ENCODE measurements at places on chromosomes 1 and 21. TPM values are rescaled to one million over a fixed set of nuclear protein-coding genes. Genes with fewer than 3 reads are reported as not detected.

DNA sequence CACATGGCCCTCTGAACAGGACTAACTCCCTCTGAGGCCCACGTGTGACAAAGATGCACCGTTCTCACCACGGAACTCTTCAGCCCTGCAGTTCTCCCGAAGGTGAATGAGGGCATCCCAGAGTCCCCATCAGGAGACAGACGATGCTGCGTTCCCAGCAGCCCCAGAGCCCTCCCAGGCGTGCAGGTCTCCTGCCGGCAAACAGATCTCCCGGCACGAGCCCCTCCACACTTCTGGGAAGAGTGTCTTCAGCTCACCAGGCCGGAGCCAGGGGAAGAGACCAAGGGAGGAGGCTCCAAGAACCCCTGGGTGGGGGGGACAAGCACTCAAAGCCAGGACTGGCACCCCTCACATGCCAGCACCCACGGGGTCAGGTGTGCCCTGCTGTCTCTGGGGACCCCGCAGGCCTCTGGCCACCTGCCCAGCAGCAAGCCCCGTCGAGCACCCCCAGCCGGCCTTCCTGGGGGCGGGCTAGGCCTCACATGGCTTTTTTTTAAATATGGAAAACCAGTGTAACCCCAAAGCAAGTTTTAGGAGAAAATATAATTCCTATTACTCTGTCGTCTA lies 45.1 kb upstream of the TRAPPC10 start:
- no peak for DNase-seq
- H3K36me3 ChIP-seq = peaks cover 10% of the 10 kb centered on the region
- H3K27ac ChIP-seq = no peak overlapping the region
- H3K27me3 ChIP-seq = no peaks in the 10 kb centered on the region
- H3K4me1 ChIP-seq = no peaks in the 10 kb centered on the region

DNA sequence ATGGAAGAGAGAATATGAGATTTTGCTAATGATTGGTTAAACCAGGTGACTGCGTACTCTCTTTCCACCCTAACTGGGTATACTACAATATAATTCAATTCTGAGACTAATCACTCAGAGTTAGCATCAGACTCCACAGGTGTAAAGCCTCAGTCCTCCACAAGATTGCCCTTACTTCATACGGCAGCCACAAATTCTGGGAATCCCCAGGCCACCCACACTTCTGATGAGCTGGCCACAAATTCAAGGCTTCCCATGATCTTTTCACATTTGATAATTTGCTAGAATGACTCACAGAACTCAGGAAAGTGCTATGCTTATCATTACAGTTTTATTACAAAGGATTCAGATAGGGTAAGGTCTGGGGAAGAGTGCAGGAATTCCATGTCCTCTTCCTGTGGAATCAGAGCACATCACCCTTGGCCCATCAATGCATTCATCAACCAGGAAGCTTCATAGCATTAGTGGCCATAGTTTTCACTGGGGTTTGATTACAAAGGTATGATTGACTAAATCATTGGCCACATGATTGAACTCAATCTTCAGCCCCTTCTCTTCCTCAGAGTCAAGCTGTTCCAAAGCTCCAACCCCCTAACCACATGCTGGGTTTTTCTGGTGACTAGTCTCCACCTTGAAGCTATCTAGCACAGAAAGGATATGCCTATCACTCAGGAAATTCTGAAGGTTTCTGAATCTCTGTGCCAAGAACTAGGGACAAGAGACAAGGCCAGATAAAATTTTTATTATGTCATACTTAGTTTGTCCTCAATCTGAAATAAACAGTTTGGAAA lies 131.7 kb downstream of the HHIPL2 start:
- H3K4me1 ChIP-seq = no peaks in the 10 kb centered on the region
- no peaks in the 10 kb centered on the region for H3K36me3 ChIP-seq
- H3K27ac ChIP-seq = no peak overlapping the region

- peaks cover 47% of the 10 kb centered on the region for H3K36me3 ChIP-seq
- no peaks in the 10 kb centered on the region for H3K27me3 ChIP-seq
- H3K4me1 ChIP-seq = peaks cover 74% of the 10 kb centered on the region
- no peak overlapping the region for H3K4me3 ChIP-seq
These were observed 10.4 kb downstream of the ZBTB7B start for GRCh38 chr1:155012776-155013602.

GRCh38 chr21:42818328-42818749 lies 61.0 kb downstream of the WDR4 start:
- H3K4me1 ChIP-seq = no peaks in the 10 kb centered on the region
- DNase-seq = peak; percentile 15
- H3K36me3 ChIP-seq = no peaks in the 10 kb centered on the region
- no peak overlapping the region for H3K27ac ChIP-seq
- peaks cover 5% of the 10 kb centered on the region for H3K27me3 ChIP-seq
- H3K4me3 ChIP-seq = no peak overlapping the region

DNA sequence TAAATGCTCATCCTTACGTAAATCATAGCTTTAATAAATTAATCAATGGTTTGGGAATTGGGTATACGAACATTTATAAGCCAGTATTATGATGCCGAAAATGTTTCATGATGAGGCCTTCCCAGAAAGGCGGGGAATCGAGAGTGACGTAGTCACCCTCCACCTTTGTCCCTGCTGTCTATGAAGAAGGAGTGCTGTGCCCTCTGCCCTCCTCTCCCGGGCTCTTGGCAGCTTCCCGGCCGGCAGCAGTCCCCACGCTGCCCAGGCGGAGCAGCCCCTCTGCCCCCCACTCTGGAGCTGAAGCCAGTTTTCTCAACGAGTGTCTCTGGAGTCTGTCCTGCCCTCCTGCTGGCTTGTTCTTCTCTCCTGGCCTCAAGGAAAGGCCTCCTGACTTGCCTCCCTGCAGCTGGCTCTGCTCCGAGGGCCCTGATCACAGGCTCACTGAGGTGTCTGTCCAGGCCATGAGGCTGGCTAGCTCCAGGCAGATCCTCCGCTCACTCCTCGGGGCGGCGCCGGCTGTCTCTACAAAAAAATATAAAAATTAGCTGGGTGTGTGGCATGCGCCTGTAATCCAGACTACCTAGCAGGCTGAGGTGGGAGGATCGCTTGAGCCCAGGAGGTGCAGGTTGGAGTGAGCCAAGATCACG lies 150.7 kb upstream of the COL6A1 start:
- DNase-seq = no peak
- no peak overlapping the region for H3K4me3 ChIP-seq
- H3K4me1 ChIP-seq = no peaks in the 10 kb centered on the region
- H3K27ac ChIP-seq = no peak overlapping the region

- no peak overlapping the region for H3K27ac ChIP-seq
- DNase-seq = no peak
- no peaks in the 10 kb centered on the region for H3K27me3 ChIP-seq
- no peaks in the 10 kb centered on the region for H3K36me3 ChIP-seq
- no peak overlapping the region for H3K4me3 ChIP-seq
These were observed 2.3 kb downstream of the CD53 start for GRCh38 chr1:110875216-110875731.

DNA sequence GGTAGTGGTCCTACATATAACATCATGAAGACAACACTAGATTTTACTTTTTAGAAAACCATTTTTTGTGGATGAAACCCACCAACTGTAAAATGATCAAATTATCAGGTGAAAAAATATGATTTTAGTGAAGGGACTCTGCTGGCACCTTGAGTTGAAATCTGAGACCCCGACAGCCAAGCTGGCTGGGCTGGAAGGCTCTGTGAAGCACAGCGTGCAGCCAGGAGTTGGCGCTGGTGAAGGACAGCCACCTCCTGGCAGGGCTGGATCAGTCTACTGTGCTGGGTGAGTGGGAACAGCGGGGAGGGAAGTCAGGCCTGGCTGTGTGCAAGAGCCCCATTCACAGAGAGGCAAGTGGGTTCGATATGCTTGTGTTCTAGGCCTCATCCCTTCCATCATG lies 47.9 kb downstream of the DDAH1 start:
- no peaks in the 10 kb centered on the region for H3K27me3 ChIP-seq
- no peak overlapping the region for H3K4me3 ChIP-seq
- no peak overlapping the region for H3K27ac ChIP-seq
- no peak for DNase-seq
- no peaks in the 10 kb centered on the region for H3K36me3 ChIP-seq

- no peaks in the 10 kb centered on the region for H3K27me3 ChIP-seq
- DNase-seq = no peak
- no peaks in the 10 kb centered on the region for H3K36me3 ChIP-seq
- H3K4me3 ChIP-seq = no peak overlapping the region
- H3K4me1 ChIP-seq = no peaks in the 10 kb centered on the region
- H3K27ac ChIP-seq = no peak overlapping the region
These were observed 109.3 kb downstream of the PRDM16 start for GRCh38 chr1:3178279-3178678.

DNA sequence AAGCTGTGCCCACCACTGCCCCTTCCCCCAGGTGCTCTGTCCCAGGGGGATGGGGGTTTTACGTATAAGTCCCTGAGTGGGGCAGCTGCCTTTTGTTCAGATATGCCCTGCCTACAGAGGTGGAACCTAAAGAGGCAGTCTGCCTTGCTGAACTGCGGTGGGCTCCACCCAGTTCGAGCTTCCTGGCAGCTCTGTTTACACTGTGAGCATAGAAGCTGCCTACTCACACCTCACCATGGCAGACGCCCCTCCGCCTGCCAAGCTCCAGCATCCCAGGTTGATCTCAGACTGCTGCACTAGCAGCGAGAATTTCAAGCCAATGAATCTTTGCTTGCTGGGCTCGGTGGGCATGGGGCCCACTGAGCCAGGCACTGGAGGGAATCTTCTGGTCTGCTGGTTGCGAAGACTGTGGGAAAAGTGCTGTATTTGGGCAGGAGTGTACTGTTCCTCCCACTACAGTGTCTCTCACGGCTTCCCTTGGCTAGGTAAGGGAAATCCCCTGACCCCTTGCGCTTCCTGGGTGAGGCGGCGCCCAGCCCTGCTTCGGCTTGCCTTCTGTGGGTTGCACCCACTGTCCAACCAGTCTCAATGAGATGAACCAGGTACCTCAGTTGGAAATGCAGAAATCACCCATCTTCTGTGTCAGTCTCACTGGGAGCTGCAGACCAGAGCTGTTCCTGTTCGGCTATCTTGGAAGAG lies 17.6 kb upstream of the RWDD3 start:
- no peaks in the 10 kb centered on the region for H3K36me3 ChIP-seq
- H3K4me3 ChIP-seq = no peak overlapping the region
- H3K27ac ChIP-seq = no peak overlapping the region

DNA sequence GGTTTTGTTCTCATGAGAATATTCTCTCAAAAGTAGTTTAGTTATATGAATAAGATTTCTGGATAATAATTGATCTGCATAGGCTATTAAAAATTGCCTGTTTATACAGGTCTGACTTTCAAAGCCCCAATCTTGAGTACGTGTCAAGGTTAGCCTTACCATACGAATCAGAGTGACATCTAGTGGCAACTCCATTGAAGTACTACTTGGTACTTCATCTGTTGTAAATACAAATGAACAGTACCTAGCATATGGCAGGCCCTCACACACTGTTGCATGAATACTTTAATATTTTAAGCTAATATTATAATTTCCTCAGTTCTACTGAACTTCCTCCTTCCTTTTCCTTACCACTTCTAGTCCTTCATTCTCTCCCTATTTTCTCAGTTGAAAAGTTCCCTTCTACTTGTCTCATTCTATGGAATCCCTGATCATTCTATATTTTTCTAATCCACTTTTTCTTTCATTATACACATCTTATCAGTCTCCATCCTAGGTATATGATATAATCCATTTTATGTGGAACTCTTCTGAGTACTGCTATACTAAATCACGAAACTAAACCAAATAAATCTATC lies 101.2 kb downstream of the AKT3 start:
- H3K27ac ChIP-seq = no peak overlapping the region
- DNase-seq = peak; percentile 54
- no peaks in the 10 kb centered on the region for H3K4me1 ChIP-seq

- no peak for DNase-seq
- no peak overlapping the region for H3K27ac ChIP-seq
These were observed 11.0 kb downstream of the PRKCZ start for GRCh38 chr1:2061065-2061778.

DNA sequence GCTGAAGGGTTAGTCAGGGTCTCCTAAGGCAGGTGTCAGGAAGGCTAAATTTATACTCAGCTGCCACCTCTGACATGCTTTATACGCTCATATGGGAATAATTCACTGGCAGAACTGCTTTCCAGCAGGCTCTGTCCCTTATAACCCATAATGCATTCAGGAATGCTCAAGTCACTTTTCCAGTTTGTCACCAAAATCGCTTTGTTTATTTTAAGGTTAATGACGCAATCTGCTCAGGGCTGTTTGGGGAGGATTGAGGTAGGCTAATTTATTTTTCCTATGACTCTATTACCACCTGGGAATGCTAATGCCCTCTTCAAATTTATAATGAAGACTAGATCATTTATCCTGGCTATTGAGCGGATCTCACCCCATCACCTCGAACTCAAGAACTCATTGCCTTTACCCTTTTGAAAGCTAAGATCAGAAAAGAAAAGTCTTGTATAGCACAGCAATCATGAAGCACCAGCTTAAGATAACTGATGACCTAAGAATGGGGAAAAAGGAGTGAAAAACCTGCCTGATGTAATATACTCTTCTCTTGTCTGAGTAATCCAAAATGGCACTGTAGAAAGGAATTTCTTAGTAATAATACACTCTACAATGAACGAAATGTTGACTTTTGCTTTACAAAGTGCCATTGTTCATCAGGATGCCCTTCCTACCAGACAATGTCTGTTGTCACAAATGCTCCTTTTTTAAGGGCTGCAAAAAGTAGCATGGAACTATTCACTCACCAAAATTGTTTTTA lies 97.9 kb upstream of the EXO1 start:
- H3K27ac ChIP-seq = no peak overlapping the region
- no peaks in the 10 kb centered on the region for H3K27me3 ChIP-seq
- H3K4me1 ChIP-seq = peaks cover 11% of the 10 kb centered on the region
- no peaks in the 10 kb centered on the region for H3K36me3 ChIP-seq
- H3K4me3 ChIP-seq = no peak overlapping the region

DNA sequence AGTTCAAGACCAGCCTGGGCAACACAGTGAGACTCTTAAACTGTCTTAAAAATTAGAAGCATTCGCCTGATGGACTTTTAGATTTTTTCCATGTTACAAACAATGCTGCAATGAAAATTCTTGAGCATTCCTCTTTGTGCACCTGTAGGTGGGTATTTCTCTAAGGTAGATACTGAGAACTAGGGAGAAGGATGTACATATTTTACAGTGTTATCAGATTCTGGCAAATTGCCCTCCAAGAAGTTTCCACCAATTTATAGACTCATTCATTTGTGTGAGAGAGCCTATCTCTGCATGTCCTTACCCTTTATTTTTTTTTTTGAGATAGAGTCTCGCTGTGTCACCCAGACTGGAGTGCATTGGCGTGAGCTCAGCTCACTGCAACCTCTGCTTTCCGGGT lies 12.3 kb upstream of the LEFTY2 start:
- no peaks in the 10 kb centered on the region for H3K36me3 ChIP-seq
- no peak for DNase-seq
- no peak overlapping the region for H3K27ac ChIP-seq
- H3K4me3 ChIP-seq = no peak overlapping the region
- H3K27me3 ChIP-seq = peaks cover 4% of the 10 kb centered on the region

- peaks cover 78% of the 10 kb centered on the region for H3K27me3 ChIP-seq
- no peak for DNase-seq
- H3K4me3 ChIP-seq = no peak overlapping the region
These were observed 66.6 kb downstream of the SYT2 start for GRCh38 chr1:202643397-202644218.

IQGAP3 gene
- polyA plus RNA-seq = 5.7 TPM

CHRM3 gene
- polyA plus RNA-seq = not detected

AADACL3 gene
- polyA plus RNA-seq = not detected

GRHL3 gene
- 20.5 TPM for polyA plus RNA-seq

TTC39A gene
- 1.4 TPM for polyA plus RNA-seq

AUNIP gene
- 9.3 TPM for polyA plus RNA-seq

IGSF3 gene
- polyA plus RNA-seq = 83.3 TPM

TRAF3IP3 gene
- 0.08 TPM for polyA plus RNA-seq

RAB3B gene
- 1.2 TPM for polyA plus RNA-seq
